Stimulated activated CD4-positive, alpha-beta T cell treated with anti-CD3 and anti-CD28 coated beads, Interleukin-1b, Interleukin-23, amount 100 ng/mL, for 1 hour (primary cell): ENCODE measurements at places on chromosomes 4 and X.
A peak's percentile ranks its signal among the peaks of the same experiment; 100 is the strongest.

GRCh38 chr4:129806986-129807385, 711.0 kb downstream of the C4orf33 start:
- DNase-seq: no peak

DNA sequence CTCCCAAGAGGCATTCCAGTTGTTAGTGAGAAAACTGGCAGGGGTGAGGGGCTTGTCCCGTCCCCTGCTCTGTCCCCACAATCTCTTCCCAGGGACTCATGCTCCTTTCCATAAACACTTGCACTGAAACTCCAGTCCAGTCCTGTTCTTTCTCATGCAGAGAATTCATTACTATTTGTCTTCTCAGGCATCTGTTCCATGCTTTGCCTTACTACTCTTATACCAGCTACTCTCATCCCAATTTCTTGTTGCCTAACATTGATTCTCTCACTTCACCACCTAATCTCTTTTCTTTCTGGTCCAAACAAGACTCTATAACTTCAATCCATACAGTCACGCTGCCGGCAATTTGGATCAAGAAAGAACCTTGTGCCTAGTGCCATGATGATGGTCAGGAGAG, 97.1 kb upstream of the VEGFC start:
- no peak for DNase-seq

DNA sequence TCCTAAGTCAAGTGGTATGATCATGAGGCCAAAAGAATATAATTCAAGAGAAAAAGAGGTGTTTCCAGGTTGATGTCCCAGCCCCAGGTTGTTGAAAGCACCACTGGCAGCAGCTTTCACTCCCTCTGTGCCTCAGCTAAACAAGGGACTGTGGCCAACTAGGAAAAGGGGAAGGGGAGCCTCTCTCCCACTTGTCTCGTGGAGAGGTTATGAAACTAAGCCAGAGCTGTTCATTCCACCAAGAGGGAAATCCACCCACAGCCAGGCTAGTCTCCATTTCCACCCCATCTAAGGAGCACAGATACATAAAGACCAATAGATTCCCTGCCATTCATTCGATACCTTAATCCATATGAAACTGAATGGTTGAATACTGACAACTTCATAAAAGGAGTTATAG, 8.1 kb downstream of the ANXA5 start:
- no peak for DNase-seq

- DNase-seq: no peak
Measured at GRCh38 chr4:38365748-38366310, 298.2 kb upstream of the KLF3 start.

- no peak for DNase-seq
Measured at GRCh38 chr4:174135936-174136406, 147.5 kb downstream of the FBXO8 start.

DNA sequence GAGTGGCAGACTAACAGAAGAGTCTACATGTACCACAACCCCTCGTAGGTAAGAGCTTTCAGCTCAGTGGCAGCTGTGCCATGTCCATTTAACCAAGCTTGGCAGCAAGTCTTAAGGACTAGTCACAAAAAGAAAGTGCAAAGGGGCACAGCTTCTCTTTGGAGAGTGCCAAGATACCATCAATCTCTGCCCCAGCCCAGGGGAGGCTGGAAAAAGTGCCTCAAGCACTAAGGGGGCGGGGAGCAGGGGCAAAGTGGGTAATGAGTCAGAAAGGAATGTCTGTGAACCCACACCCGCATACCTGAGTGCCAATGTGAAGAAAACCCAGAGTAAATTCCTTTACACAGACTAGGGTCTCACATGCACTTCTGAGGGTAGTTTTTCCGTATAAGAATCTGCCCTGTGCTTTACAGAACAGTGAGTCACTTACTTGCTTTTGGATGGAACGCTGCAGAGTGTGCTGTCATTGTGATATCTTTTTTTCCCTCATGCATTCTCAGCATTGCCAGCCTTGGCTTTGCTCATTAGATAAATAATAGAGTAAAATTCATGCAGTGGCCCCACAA, 219.8 kb downstream of the ZNF674 start:
- no peak for DNase-seq

DNA sequence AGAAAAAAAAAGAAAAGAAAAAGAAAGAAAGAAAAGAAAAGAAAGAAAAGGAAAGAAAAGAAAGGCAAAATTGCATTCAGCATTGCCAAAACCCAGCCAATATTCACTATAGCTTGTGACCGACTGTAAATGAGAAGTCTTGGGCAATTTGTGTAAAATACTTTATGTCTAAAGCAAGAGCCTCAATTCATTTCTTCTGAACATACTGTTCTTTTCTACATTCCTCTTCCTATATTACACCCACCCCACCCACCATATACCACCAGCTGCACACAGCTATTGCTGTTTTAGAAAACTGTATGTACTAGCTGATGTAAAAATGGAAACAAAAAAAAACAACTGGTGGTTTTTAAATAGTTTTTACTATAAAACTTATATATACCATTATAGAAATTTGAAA, 156.9 kb upstream of the TTC29 start:
- no peak for DNase-seq

GRCh38 chr4:7843831-7844593, 95.6 kb downstream of the AFAP1 start:
- DNase-seq: peak; percentile 51

- no peak for DNase-seq
Measured at GRCh38 chr4:84498935-84499623, at the start of gene NKX6-1. TSS of gene NKX6-1 (minus strand) at chr4:84499292. CDS start at chr4:84498228, 1,064 bp downstream.

DNA sequence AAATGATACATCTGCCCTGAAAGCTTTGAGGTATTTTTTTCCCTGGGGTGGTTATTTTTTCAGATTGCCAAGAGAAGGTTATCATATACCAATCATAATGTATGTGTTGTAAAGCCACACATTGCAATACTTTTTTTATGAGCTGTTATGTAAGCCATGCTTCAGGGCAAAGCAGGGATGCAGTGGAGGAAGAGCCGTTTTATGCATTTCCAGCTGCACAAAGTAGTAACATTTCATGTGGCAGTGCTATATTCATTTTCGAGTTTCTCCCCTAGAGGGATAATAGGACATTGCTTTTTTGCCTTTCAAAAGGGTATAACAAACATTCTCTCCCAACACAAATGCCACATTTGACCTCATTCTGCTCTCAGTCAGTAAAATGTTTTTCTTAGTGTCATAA, 68.5 kb downstream of the GALNT7 start:
- no peak for DNase-seq

DNA sequence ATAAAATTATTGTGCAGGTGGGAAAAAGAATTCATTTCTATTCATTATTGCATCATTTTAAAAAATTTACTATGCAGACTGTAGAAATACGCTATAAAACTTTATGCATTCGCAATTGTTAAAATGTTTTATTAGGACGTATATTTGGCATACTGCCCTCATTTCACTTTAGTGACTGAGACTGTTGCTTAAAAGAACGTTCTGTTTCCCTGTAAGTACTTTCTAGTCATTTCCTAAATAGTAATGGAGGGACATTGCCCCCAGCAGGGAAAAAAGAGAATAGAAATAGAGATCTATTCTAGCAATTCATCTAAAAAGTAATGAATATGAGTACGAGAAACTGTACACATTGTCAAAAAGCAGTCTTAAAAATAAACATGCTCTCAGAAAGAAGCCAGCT, 1295.8 kb upstream of the TENM3 start:
- no peak for DNase-seq

DNA sequence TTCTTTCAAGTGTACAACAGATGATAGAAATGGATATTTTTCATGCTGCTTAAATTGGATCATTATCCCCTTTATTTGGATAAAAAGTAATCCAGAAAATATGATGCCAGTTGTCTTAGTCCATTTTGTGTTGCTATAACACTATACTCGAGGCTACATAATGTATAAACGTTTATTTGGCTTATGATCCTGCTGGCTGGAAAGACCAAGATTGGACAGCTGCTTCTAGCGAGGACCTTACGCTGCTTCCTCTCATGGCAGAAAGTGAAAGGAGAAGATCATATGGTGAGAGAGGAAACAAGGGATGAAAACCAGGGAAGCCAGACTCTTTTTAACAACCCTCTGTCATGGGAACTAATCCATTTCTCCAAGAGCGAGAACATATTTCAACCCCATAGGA, 102.7 kb downstream of the TRAM1L1 start:
- no peak for DNase-seq

- DNase-seq: no peak
Measured at GRCh38 chrX:47530049-47530448, 31.0 kb upstream of the ARAF start.

DNA sequence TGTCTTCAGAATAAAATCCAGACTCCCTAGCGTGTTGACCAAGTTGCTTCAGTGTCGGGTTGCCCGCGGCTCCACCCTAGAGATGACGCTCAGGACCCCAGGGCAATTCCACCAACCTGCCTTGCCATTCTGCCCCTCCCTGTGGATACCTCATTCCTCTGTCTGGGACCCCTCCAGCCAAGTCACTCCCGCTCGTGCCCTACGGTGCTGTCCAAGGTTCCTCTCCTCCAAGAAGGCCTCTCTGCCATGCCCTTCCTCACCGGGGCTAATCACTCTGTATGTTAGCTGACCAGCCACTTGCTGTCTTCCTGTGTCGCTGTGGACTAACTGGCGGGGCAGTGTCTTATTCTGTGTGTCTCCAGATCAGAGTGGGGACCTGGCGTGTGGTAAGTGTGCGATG, 46.6 kb downstream of the TENM3 start:
- DNase-seq: no peak

GRCh38 chrX:132044953-132045352, 21.9 kb downstream of the STK26 start:
- DNase-seq: no peak

DNA sequence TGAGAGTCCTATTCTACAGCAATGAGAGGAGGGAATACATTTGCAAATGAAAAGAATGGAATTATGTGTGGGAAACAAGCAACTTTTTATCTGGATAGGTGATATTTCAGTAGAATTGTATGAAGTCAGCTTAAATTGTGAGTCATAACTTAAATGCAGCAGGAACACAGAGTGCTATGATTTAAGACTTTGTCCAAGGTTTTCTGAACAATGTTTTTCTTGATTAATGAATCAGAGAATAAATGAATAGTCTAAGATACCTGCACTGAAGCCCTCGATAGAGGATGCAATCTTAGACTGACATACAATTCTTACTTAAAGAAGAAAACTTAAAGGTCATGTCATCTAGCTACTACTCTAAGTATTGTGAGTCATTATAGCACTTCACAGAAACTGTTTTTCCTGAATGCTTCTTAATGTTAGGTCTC, 8.0 kb downstream of the ARHGEF38 start:
- DNase-seq: no peak

DNA sequence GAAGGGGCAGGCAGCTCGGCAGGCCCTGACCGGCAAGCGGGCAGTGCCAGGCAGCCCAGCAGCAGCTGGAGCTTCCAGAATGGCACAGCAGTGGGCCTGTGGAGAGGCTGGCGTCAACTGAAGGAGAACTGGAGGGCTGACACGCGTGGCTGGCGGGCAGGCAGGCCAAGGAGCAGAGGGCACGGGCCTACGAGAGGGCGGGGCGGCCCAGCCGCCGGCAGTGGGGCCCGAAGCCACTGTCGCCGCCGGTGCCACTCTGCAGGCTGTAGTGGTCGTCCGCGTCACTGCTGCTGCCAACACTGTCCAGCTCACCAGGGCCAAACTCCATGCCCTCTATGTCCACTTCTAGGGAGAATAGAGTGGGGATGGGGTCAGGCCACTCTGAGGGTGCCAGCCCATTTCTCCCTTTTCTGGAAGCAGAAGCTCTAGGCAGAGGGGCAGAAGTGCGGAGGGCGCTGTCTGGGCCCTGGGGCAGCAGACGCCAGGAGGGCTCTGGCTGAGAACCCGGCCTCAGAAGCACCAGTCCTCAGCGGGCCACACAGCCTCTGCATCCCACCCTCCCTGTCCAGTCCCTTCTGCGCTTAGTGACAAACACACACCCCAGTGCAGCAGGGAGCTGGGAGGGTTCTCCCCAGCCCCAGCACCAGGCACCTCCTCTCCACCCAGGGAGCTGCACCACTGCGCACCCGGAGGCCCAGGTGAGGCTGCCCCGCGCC, 8.6 kb upstream of the HAUS3 start:
- no peak for DNase-seq

DNA sequence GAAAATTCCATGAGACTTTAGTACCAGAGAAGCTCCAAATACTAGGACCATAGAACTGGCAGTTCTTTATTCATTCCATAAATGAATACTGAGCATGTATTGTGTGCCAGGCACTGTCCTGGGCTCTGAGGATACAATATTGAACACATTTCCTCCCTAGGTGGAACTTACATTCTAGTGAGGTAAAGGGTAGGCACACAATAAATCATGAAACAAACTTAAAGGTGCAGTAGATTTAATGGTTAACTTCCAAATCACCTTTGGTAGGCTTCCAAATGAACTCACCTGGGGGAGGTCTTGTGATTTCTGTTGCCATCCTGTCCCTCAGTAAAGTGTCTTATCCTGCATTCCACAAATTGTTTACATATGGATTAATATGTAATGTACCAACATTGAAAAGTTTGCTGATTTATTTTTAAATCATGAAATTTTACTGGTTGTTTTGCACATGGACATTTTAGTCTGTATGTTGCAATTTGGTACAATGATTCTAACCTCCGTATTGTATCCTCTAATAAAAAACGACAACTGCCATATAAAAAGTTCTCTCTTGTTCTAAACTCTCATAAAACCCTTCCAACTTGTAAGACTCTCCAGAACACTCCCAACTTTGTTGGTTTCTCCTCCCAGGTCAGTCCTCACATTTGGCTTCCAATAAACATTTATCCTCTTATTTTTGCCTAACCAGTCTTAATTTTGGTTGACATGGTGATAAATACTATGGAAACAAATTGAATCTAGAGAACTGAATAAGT, 4.5 kb upstream of the MAGEA11 start:
- DNase-seq: no peak

DNA sequence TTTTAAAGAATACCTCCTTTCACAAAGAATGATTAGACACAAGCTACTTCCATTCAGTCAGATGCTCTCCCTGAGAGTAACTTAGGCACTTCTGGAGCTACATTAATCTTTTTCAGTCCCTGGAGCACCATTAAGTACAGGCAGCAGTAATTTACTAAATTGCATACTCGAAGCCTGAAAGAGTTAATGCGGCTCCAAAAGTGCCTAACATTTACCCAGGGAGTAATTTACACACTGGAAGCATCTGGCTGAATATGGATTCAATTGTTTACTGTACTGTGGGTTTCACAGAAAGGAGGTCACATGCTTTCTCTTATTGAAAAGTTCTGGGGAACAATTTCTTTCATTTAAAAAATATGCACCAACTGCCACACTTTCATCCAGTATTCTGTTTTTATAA, 260.8 kb upstream of the TENM3 start:
- no peak for DNase-seq

DNA sequence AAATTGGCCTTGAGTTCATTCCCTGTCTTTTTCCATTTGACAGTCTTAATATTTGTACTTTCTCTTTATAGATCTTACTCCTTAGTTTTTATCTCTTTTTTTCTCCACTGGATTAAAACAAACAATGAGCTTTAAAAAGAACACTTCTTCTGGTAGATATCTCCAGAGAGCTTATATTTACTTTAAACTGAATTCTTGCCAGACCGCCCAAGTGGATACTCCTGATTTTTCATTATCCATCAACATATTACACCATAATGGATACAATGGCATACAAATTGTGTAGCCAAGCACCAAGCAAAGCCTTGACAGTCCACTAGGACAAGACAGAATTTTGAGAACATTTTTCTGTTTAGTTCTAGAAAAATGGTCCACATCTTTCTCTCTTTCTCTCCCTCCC, 18.9 kb downstream of the TMSB4X start:
- DNase-seq: no peak

GRCh38 chrX:80808881-80809411, 731 bp downstream of the BRWD3 start:
- DNase-seq: no peak

GRCh38 chr4:102819588-102820365, 7.6 kb downstream of the UBE2D3 start:
- no peak for DNase-seq
